ENCODE measurements at places on chromosomes 4 and X.

- no peak for DNase-seq
Measured at GRCh38 chr4:144583658-144584057, 62.3 kb upstream of the HHIP start.

DNA sequence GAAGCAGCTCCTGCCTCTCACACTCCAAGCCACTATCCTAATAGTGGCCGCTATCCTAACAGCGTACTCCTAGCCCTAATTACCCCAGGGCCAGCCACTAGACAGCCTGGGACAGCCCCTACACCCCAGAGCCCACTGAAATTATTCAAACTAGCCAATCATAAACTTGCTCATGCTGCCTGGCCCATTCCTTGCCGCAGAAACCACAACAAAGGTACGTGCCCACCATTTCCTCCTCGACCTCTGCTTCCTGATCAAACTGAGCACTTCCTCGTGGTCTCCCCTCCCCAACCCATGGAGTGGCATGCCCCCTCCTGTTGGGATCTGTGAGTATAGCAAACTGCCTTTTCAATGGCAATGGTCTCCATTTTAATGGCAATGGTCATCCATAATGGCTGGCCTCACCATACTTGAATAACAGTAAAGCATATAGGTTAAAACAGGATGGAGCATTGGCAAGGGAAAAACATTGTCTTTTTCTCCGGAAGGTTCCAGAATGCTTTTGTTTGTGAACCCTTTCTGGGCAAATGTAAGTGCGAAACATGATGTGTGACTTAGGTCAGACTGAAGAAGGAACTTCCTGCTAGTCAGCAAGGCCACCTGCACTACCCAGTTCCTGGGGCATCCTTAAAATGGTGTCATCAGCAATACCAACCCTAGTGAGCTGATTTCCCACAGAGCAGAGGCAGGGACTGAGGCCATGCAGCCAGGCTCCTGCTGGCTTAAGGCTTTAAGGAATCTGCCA is 107.1 kb upstream of the ATP6AP2 start:
- no peak for DNase-seq

- no peak for DNase-seq
Measured at GRCh38 chr4:79964020-79964399, 109.0 kb downstream of the ANTXR2 start.

GRCh38 chrX:17779434-17779833 is 42.1 kb downstream of the SCML1 start:
- DNase-seq = no peak

DNA sequence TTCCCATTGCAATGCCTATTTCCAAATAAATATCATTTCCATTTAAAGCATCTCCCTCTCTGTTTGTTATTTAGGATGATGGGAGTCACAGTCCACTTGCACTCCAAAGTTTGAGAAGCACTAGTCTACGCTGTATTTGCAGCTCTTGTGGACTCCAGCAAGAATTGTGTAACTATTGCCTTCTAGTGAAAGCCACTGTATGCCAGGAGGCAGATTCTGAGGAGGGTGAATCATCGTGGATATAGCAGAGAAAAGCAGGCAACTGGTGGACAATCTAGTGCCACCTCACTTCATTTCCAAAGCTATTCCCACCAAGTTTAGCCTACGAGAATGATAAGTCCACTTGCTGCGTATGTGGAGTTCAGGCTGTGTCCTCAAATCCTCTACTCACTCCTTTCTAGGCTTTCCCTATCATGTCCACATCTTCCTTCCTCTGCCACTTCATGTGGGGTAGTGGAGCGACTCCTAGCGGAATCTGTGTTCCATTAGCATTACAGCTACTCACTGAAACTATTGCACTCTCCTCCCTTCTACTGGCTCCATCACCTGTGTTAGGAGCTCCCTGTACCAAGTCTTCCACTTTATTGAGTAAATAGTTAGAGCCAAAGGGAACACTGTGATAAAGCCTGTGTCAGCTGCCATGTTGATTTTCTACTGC is 501.8 kb upstream of the GALNT7 start:
- no peak for DNase-seq

DNA sequence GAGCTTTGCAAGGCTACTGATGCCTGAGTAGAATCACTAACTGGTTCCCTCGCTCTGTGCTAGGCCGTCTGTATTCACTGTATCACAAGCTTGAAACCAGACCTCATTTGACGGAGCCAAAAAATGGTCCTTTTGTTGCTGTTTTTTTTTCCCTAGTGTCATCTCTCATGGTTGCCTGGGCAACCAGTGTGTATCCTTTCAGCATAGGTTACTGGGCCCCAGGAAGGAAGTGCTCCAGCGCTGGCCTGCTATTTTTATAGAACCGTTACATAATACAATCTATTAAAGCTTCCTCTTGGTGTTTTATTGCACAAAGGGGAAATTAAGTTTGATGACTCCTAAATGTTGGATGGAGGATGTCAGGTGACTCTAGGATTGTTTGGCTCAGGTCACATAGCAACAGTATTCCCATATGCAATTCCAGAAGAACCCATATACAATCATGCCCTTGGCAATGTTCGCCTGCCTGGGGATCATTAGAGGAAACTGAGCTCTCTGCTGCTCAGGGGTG is 220.4 kb downstream of the SPRY1 start:
- peak; percentile 79 for DNase-seq

DNA sequence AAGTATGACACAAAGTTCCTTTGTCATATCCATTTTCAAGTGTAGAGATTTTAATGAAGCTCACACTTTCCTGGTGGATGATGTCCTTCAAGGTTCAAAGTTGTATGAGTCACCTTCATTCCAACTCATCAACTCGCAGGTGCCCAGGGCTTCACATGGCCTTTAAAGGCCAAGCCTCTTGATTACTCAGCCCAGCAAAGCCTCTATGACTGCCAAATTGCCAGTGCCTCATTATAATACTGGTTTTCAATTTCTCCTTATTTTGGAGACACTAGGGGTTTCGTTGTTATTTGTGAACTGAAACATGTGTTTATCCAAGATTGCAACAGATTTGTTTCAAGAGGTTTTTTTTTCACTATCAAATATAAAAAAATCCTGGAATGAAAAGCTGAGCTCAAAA is 45.9 kb upstream of the PPP3CA start:
- peak; percentile 10 for DNase-seq

DNA sequence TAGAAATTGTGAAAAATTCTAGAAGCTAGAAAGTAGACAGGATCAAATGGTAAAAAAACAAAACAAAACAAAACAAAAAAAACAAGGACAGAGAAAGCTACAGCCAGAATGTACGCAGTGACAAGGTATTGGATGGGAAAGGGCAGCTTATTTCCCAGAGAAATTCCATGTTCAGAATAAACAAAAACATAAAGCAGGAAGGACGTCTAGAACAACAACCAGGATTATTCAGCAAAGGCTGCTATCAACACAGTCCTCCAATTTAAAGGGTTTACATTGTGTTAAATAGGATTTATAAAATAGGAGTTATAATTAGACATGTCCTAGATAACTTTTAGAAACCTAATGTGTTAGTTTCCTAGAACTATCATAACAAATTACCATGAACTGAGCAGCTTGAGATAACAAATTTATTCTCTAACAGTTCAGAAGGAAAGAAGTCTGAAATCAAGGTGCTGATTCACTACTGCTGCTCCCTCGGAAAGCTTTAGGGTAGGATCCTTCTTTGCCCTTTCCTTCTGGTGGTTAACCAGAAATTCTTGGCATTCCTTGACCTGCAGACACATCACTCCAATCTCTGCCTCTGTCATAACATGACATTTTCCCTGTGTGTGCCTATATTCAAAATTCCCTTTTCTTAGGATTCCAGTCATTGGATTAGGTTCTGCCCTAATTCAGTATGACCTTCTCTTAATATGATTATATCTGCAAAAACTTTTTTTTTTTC is 175.6 kb downstream of the SNCA start:
- DNase-seq = no peak

- DNase-seq = peak; percentile 33
Measured at GRCh38 chr4:56129431-56129861, 180.7 kb downstream of the CEP135 start.

GRCh38 chrX:9646471-9647224 is 119.0 kb downstream of the GPR143 start:
- DNase-seq = no peak

GRCh38 chrX:103343105-103343504 is 13.1 kb downstream of the TCEAL7 start:
- DNase-seq = no peak

GRCh38 chrX:154873329-154873728 is 12.8 kb upstream of the F8A1 start:
- DNase-seq = no peak

- DNase-seq = no peak
Measured at GRCh38 chr4:117135634-117136354, 50.4 kb upstream of the TRAM1L1 start.

GRCh38 chr4:21077967-21078366 is 377.7 kb downstream of the PACRGL start:
- no peak for DNase-seq

GRCh38 chrX:72366178-72366577 is 60.5 kb upstream of the CITED1 start:
- DNase-seq = no peak

- DNase-seq = peak; percentile 3
Measured at GRCh38 chr4:89915937-89916336, 21.3 kb downstream of the MMRN1 start.

GRCh38 chr4:10212901-10213300 is 96.3 kb upstream of the WDR1 start:
- no peak for DNase-seq
